NCI-H1092 (cell line): ENCODE measurements at places on chromosomes 1 and 21.
A peak's percentile ranks its signal among the peaks of the same experiment; 100 is the strongest.

- DNase-seq = peak; percentile 47
These were observed 68.5 kb downstream of the ATP2B4 start for GRCh38 chr1:203695116-203695515.

GRCh38 chr1:109762039-109762585, 1.6 kb downstream of the EPS8L3 start:
- no peak for DNase-seq

- DNase-seq = no peak
These were observed 102.7 kb downstream of the NEK7 start for GRCh38 chr1:198259333-198260074.

DNA sequence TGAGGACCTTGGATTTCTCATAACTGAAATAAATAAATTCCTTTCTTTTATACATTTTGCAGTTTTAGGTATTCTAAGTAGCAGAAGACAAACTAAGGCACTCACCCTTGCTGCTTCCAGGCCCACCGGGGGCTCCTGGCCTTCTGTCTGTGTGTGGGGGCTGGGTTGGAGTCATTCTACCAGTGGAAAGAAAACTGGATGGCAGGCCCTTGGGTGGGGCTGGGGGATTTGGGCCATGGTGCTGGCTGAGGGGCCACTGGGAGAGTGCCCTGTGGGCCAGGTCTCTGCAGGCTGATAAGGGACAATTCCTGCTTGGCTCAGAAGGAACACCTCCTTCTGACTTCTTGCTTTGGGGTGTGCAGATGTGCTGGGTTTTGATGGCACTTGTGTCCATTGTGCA, 54.0 kb upstream of the CSF3R start:
- no peak for DNase-seq

GRCh38 chr21:45555557-45556301, 13.5 kb upstream of the SLC19A1 start:
- DNase-seq = peak; percentile 86

GRCh38 chr1:96363826-96364225, 357.8 kb upstream of the PTBP2 start:
- no peak for DNase-seq

GRCh38 chr1:170521818-170522217, 10.1 kb upstream of the GORAB start:
- no peak for DNase-seq

DNA sequence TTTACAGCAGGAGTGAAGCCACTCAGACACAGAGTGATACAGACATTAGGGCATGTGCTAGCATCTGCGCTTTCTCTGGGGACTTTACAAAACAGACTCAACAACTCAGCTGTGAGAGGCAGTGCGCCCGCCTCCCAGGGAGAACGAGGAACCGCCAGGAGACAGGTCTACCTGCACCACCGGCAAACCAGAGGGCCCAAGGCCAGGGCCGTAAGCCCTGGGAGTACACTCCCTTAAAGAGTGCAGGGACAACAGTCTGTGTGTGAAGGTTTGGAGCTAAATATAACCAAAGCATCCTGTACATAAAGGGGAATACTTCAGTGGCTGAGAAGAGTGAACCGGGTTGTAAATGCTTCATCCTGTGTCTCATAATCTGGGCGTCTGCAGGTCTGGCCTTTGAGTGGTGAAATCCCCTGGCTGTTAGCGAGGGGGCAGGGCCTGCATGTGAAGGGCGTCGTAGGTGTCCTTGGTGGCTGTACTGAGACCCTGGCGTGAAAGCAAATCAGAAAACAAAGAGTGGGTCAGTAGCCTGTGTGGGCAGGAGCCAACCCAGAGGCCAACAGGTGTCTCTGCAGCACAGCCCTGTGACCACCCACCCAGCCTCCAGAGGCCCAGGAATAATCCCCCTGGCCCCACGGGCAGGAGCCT, 86.9 kb downstream of the CD247 start:
- DNase-seq = no peak

DNA sequence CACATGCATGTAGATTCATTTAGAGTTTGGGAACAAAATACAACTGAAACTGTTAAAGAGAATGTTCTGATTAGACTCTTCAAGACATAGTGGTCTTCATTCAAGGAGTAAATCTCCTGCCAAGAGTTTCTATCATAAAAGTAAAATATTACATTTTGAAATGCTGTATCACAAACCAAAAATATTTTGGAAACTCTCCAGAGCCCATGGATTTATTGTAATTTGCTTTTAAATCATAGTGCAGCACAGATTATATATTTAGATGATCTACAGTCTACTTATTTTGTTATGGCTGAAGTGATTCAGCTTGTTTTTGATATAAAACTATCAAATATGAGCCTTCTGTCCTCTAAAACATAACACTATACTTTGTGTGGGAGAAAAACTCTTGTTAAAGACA, 105.3 kb downstream of the DISP1 start:
- DNase-seq = no peak

DNA sequence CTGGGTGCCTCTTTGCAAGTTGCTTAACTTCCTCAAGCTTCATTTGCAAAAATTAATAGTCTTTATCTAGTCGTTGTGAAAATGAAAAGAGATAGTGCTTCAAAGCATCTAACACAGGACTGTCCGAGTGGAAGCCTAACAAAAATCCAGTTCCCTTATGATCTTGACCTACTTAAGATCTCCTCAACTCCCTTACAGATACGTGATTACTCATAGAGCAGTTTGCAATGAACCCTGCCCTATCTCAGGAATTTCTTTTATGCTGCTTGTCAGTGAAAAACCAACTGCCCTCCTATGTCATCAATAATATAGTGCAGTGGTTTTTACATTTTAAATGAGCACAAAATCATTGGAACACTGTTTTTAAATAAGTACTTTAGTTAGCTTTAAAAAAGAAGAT, 314.3 kb downstream of the BACH1 start:
- no peak for DNase-seq

DNA sequence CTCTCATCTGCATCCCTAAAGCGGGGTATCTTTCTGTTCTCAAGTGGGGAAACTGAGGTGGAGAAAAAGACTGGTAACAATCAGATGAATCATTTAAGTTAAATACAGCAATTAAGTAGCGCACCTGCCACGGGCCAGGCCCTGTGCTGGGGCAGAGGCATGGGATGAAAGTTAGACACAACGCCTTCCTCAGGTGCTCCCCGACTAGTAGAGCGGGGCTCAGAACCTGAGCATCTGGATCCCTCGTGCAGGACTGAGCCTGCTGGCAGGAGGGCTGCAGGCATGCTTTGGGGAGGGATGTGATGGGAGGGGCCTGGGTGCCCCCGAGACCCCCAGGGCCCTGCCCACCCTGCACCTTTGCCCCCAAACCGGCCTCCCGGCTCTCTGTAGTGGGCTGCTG, 14.9 kb upstream of the KCNC4 start:
- no peak for DNase-seq

DNA sequence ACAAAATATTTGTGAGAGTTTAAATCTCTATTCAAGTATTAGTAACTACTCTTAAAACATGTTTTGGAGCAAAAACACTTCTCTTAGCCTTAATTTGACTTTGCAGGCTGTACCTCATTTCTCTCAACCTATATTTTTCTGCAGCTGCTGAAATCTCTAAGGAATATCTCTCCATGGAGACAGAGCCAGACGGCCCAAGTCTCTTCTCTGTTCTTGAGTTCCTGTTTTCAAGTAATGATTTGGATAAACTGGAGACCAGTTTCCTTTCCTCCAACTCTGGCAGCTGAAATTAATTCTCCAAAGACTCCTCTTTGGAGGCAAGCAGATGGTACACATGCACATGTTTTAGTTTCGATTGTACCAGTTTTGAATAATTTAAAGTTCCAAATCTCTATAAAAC, 659.7 kb upstream of the NEGR1 start:
- DNase-seq = no peak

DNA sequence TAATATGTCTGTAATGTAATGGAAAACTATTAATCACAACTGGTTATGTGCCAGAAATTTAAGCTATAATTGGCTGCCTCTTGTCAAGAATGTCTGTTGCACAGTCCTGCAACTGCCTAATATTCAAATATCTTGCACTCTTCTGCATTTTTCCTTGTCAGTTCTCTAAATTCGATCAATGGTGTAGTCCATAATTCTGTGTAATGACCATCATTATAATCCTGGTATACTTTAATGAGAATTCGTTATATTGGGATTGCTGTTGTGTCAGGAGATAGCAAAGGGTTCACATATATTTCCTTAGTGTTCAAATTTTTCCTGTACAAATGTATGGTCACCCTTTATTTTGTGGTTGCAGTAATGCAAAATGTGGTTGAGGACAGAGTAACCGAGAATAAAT, 4.8 kb downstream of the NTNG1 start:
- no peak for DNase-seq
